ENCODE measurements at places on chromosomes 4 and X. TPM values are rescaled to one million over a fixed set of nuclear protein-coding genes. Genes with fewer than 3 reads are reported as not detected.

Gene ZFYVE28
- total RNA-seq, result 10.2 TPM

Gene PCDH19
- not detected for total RNA-seq

Gene NAAA
- 44.5 TPM for total RNA-seq

Gene SYNPO2
- 0.41 TPM for total RNA-seq

Gene FGF2
- 0.05 TPM for total RNA-seq

Gene CSN1S1
- not detected for total RNA-seq

Gene NUP62CL
- 2.4 TPM for total RNA-seq

Gene G3BP2
- total RNA-seq, result 149 TPM

Gene XAGE2
- not detected for total RNA-seq

Gene DDIT4L
- total RNA-seq, result not detected

Gene EDA
- 15.1 TPM for total RNA-seq

Gene STS
- 1.2 TPM for total RNA-seq

Gene TLR2
- 7.3 TPM for total RNA-seq

Gene ZCCHC18
- total RNA-seq, result 0.78 TPM

Gene ODAPH
- not detected for total RNA-seq

Gene ADGRA3
- total RNA-seq, result 2.3 TPM

Gene CLDN22
- total RNA-seq, result not detected

Gene TMEM156
- 27.0 TPM for total RNA-seq

Gene RNF175
- not detected for total RNA-seq

Gene INTU
- total RNA-seq, result not detected

Gene NRK
- total RNA-seq, result not detected

Gene LDOC1
- total RNA-seq, result 12.7 TPM

Gene GUCY1B1
- total RNA-seq, result 0.10 TPM

Gene HEPH
- not detected for total RNA-seq

Gene BANK1
- 0.60 TPM for total RNA-seq

Gene COL4A5
- not detected for total RNA-seq

Gene EIF2S3
- 238 TPM for total RNA-seq

Gene JAKMIP1
- total RNA-seq, result 4.9 TPM

Gene PRKG2
- total RNA-seq, result 0.60 TPM

Gene ADAMTS3
- total RNA-seq, result not detected

Gene GPR173
- total RNA-seq, result not detected

Gene RAB33A
- 21.8 TPM for total RNA-seq

Gene SEC24D
- 33.3 TPM for total RNA-seq

Gene TMPRSS11A
- total RNA-seq, result not detected

Gene ACOT9
- total RNA-seq, result 23.2 TPM

Gene HTN1
- not detected for total RNA-seq

Gene EOLA1
- total RNA-seq, result 25.2 TPM

Gene SULT1E1
- not detected for total RNA-seq

Gene F9
- total RNA-seq, result not detected

Gene SMPX
- total RNA-seq, result not detected

Gene FRG2
- not detected for total RNA-seq

Gene SPIN2A
- 1.3 TPM for total RNA-seq

Gene FHIP1A
- total RNA-seq, result 0.05 TPM

Gene SRPX
- 0.18 TPM for total RNA-seq

Gene CFI
- total RNA-seq, result not detected

Gene PI4K2B
- 32.5 TPM for total RNA-seq

Gene LRP2BP
- total RNA-seq, result 0.70 TPM
